NCI-H187 (cell line): ENCODE measurements at places on chromosomes 11 and 22.

DNA sequence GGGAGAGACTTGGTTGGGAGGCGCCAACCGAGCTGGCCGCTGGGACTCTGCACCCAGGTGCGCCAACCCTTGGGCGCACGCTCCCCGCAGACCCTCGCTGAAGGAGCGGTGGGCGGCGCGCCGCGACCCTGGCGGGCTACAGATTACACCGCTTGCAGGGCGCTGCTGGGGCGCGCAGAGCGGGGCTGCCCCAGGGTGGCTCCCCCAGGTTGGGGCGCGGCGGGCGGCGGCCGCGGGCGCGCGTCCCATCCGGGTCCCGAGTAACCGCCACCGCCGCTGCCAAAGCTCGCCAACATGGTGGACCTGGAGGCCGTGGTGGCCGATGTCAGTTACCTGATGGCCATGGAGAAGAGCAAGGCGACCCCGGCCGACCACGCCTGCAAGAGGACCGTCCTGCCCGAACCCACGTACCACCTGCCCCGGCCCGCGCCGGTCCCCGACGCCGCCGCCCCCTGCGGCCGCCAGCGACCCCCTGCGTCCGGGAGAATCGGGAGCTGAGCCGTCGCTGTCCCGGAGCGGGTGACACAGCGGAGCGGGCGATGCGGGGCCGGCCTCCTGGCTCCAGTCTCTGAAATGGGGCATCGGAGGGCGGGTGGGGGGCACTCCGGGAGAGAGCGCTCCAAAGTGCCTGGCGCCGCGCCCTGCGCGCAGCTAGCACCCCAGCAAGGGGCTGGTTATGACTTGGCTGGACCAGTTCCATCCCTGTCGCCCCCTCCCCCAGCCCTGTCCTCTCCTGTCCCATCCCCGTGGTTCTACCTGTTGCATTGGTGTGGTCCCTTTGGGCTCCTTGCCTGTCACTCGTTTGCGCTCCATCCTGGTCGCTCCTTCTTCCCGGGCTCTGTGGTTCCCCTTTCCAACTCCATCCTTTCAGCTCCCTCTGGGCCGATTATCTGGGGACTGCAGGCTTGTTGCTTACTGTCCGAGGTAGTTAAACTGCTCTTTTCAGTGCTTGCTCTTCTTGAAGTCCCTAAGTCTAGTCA, 143.3 kb upstream of the GRK3 start:
- no peak for DNase-seq

DNA sequence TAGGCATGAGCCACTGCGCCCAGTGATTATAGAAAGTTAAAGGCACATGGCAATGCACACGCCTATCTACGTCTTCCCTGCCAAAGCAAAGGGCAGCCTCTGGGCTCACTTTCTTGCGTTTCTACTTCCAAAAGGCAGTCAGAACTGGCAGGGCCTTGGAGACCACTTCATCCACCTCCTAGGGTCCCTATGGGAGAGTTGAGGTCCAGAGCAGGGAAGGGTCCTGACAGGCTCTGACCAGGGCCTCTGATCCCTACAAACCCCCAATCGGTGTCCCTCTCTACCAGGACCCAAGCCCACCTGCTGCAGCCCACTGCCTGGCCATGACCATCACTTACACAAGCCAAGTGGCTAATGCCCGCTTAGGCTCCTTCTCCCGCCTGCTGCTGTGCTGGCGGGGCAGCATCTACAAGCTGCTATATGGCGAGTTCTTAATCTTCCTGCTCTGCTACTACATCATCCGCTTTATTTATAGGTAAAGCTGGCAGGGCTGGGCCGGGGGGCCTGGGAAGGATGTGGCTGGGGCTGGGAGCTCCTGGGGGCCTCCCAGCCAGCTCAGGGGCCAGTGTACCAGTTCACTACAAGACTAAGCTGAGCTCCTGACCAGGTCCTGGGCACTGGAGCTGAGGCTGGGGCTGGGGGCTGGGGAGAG, 1.5 kb downstream of the BEST1 start:
- no peak for DNase-seq

DNA sequence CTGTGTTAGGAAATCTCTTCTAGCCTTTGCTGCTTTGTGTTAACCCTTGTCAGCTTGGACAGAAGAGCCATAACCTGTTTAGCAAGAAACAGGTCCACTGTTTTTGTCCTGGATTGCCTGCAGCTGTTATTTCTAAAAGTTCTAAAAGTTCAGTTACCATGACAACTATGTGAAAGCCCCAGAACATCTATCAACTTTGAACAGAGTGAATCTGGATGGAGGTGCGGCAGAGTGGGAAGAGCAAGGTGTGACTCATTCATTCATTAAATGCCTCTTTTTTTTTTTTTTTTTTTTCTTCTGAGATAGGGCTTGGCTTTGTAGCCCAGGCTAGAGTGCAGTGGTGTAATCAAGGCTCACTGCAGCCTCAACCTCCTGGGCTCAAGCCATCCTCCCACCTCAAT, 50.5 kb downstream of the RBX1 start:
- DNase-seq, result no peak

GRCh38 chr22:40637183-40638150, 948 bp upstream of the MRTFA start:
- no peak for DNase-seq

GRCh38 chr11:95514416-95515110, 275.0 kb downstream of the FAM76B start:
- DNase-seq, result no peak
